ENCODE measurements at places on chromosomes 12 and 14.

- no peak for DNase-seq
These were observed 58.5 kb downstream of the NIN start for GRCh38 chr14:50772412-50772811.

- no peak for DNase-seq
These were observed 95.3 kb upstream of the MED13L start for GRCh38 chr12:116372815-116373214.

GRCh38 chr12:18718462-18718861 is 19.4 kb downstream of the PLCZ1 start:
- DNase-seq: no peak

GRCh38 chr14:94384342-94384741 is 4.1 kb downstream of the SERPINA1 start:
- DNase-seq: no peak

DNA sequence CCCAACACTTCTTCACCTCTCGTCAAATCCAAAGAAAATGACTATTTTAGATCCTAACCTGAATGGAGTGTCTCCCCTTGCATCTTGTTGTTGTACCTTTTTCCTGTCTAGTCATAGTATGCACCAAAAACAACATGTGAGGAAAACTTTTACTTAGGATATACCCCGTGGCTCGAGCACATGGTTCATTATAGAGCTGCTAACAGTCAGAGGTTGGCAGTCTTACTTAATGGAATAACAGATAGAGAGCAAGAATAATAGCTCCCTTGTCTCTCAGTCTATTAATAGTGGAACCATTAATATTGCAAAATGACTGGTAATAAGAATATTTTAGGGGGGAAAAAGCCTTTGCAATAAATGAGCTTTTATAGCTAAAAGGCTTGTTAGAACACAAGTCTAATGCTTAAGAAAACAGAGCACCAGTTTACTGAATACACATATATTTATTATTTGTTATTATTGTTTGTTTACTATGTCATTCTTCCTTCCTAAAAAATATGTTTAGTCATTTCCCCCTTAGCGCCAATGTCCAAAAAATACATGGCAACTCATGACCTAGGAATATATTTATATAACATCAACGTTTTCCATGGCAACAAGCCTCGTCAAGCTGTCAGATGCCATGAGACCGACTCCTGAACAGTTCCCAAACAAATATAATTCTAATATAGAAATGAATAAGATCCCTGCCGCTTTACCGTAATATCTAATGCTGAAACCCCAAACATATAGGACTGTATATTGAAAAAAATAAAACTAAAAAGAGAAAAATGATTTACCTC is 592.4 kb downstream of the SOX5 start:
- no peak for DNase-seq

DNA sequence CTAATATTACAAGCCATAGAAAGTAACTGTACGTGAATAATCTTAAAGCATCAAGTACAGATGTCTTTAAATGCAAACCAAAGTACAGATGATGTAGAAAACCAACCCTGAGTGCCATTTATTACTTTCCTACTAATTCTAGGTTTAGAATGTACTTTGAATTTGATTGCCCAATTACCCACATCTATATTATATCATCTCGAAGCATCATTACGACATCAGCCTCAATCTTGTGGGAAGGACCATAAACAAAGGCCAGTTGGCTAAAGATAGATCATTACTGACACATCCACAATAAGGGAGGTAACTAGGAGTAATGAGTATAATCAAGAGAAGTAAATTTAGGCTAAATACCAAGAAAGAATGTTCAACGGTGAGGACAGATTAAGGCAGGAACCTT is 478.9 kb downstream of the BCAT1 start:
- no peak for DNase-seq

- no peak for DNase-seq
These were observed 862 bp downstream of the SLC7A7 start for GRCh38 chr14:22814373-22814772.

- DNase-seq: no peak
These were observed 70.1 kb upstream of the PLXNC1 start for GRCh38 chr12:94078138-94078723.

DNA sequence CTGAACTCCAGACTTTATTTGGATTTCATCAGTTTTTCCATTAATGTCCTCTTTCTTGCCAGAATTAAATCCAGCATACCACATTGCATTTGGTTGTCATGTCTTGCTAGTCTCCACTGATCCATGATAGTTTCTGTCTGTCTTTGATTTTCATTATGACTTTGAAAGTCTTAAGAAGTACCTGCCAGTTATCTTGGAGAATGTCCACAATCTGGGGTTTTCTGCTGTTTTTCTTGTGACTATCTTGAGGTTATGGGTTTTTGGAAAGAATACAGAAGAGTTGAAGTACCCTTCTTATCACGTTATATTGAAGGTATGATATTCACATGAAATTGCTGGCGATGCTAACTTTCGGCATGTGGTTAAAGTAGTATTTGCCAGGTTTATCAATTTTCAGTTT is 282.3 kb upstream of the PRICKLE1 start:
- DNase-seq: no peak

DNA sequence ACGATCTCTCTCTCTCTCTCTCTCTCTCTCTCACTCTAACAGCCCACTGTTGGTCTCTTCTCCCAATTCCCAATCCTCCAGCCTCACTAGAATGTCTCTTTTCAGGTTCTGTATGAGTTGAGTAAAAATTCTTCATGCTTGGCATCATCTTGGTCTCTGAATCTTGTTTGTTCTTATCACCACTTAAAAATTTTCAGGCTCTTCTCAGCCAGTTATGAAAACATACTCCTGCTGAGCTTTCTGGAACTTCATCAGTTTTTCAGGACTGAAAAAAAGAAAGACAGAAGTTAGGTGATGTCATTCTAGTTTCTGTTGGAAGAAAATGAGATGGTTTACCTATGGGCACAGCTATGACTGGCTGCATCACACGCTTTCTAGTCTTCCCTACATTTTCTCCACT is 11.5 kb upstream of the IL22 start:
- DNase-seq: no peak

DNA sequence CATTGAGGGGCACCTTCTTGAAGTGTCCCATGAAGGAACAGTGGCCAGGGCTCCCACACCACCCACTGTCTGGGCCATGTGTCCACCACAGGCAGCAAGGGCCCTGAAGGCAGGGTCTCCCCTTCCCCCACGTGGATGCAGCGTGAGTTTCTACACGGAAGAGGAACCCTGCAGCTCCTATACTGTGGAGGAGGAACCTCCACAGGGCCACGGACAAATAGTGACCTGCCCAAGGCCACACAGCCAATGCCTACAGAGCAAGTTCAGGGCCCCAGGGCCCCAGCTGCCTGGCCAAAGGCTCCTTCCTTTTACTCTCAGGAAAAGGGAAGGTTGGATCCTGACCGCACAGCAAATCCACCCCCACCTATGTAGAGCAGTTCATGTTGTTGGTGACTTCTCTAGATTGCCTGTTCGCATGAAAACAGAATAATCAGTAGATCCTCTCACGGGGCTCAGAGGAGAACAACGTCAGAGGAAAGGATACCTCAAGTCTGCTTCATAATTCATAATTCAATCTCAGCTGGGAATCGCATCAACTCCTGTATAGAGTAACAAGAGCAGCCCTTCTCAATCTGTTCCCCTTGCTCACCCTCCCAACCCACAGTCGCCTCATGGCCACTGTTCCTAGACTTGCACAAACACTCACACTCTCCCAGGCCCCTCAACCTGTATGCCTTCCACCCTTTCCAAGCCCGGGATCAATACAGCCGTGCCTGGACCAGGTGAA is 11.1 kb upstream of the KRT73 start:
- no peak for DNase-seq

- DNase-seq: no peak
These were observed 19.0 kb downstream of the CORO1C start for GRCh38 chr12:108712165-108712924.

DNA sequence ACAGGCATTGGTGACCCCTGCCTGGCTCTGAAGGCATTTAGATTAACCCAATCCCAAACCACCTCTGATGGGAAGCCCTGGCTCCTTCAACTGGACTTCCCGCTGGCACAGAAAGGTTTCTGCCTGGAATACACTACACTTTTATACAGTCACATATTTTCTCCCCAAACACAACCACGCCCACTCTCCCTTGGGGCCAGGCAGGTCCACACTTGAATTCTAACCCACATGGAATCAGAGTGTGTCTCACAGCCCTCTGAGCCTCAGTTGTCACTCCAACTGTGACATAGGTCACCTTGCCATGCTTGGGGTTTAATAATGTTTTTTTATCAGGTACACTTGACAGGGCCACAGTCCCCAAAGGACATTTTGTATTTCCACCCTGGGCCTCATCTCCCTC is 368.6 kb downstream of the BCL11B start:
- no peak for DNase-seq

GRCh38 chr12:83389237-83389996 is 702.7 kb downstream of the TMTC2 start:
- no peak for DNase-seq

GRCh38 chr12:9730591-9730990 is 2.3 kb downstream of the CLECL1 start:
- DNase-seq: no peak

- DNase-seq: no peak
These were observed 14.7 kb downstream of the P2RX4 start for GRCh38 chr12:121224591-121224990.
